ENCODE measurements at places on chromosomes 5 and 9.

- no peak for DNase-seq
Observed at GRCh38 chr5:106699198-106699597, 971.5 kb downstream of the EFNA5 start.

DNA sequence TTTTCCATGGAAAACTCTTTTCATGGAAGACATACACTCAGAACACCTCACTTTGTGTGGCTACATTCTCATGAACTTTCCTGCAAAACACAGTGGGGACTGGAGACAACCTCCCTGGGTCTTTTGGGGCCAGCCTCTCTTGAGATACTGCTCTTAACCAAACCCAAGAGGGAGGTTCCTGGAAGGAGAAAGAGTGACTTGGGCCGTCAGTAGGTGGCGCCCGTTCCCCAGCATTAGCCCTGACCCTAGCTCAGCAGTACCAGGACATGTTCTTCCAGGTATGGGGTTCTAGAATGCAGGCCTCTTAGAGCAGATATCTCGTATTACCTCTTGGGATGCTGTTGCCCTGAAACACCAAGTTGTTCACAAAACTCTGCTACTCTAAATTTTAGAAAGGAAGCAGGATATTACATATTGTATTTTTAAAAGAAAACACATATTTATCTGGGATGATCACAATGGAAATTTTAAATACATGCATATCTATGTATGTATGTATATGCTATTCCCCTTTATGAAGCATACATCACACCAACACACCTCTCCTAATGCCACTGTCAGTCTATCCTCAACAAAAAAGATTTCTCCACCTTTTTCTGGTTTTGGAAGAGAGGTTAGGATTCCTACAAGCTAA lies 15.8 kb upstream of the GLIS3 start:
- DNase-seq = peak; percentile 89

- no peak for DNase-seq
Observed at GRCh38 chr9:2560180-2560579, 61.4 kb upstream of the VLDLR start.

DNA sequence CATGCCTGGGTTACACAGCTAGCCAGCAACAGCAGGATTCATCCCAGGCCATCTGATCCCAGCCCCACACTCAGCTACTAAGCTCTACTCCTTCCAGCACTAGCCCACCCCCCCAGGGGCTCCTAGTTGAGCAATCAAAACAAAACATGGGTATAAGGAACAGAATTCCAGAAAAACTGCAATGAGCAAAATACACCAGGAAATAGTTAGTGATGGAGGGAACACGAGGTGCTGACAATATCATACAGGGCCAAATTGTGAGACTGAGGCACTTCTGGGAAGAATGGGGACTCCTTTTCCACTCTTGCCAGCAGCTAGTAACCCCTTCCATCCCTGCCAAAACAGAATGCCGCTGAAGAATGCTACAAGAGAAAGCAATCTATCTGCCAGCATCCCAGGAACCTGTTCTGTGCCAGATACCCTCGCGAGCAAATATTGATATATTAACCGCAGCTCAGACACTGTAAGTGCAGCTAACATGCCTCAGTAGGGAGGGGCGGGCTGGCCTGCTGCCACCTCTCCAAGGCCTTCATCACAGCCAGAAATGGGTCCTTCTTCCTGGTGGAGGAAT lies 161.4 kb downstream of the SLIT3 start:
- peak; percentile 89 for DNase-seq

DNA sequence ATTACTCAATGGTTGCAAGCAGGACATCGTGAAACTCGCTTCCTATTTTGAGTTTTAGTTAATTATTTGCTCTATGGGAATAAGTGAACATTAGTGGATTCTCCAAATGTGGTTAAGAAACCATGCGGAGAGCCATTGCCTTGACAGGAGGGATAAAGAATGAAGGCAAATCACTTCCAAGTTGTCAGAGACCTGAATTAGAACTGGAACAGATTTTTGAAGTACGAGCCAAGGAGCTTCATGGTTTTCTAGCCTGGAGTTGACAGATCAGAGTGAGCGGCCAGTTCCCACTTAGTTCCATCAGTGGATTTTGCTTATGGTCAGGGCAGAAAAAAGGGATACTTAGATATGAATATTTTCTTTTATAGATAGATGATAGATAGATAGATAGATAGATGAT lies 171.4 kb upstream of the CDH10 start:
- no peak for DNase-seq

GRCh38 chr5:219460-219863 lies 1.3 kb downstream of the SDHA start:
- no peak for DNase-seq

- DNase-seq = no peak
Observed at GRCh38 chr5:16992006-16992405, 55.9 kb upstream of the MYO10 start.

GRCh38 chr9:123834218-123834888 lies 95.6 kb downstream of the DENND1A start:
- no peak for DNase-seq

- no peak for DNase-seq
Observed at GRCh38 chr5:81230416-81230815, 2.7 kb upstream of the CKMT2 start.

DNA sequence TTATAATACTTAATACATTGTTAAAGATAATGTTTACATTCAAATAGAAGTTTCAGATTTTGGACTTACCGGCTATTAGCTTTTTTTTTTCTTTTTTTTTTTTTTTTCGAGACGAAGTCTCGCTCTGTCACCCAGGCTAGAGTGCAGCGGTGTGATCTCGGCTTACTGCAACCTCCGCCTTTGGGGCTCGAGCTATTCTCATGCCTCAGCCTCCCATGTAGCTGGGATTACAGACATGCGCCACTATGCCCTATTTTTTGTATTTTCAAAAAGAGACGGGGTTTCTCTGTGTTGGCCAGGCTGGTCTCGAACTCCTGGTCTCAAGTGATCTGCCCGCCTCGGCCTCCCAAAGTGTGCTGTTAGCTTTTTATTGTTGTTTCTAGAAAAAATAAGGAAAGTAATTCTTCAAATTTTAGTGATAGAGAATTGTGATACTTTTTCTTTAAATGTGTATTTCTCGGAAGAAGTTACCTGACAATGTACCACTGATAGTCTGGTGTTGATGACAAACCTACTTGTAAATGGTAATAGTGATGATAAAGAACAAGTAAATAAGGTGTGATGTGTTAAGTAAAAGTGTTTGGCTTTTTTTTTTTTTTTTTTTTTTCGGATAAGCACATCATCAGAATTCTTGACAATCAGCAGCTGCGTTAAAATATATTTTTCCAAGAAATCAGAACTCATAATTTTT lies 2.7 kb downstream of the CDC42SE2 start:
- DNase-seq = no peak

DNA sequence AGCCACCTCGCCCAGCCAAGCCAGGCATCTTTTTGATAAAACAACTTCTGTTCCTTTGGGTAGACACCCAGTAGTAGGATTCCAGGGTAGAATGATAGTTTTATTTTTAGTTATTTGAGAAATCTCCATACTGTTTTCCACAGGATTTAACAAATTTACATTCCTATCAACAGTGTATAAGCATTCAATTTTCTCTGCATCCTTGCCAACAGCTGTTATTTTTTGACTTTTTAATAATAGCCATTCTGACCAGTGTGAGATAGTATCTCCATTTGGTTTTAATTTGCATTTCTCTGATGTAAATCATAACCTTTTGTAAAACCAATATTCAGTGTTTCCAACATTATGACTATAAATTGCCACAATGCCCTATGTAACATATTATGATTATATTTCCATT lies 28.2 kb upstream of the CCNB1 start:
- no peak for DNase-seq

- no peak for DNase-seq
Observed at GRCh38 chr9:105082843-105083242, 154.9 kb upstream of the ABCA1 start.

DNA sequence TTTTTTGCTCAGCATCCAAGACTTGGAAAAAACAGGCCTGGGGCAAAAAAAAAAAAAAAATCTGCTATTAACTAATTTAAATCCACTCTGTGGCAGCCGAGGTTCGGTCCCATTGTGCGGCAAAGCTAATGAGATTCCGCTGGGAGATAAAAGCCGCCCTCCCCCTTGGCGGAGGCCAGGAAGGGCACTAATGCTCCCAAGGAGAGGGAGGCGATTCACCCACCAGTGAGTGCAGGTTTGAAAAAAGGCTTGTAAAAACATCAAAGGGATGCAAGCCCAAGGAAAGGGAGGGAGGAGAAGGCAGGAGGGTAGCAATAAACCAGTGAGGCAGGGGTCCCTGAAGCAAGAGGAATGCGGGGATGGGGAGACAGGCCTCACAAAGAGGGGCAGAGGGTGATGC lies 129.5 kb upstream of the RAPGEF1 start:
- DNase-seq = no peak

All from upper lobe of right lung (tissue), 1 donor.